Amygdala (tissue), 56 donors: ENCODE measurements at places on chromosomes 6 and 20.

DNA sequence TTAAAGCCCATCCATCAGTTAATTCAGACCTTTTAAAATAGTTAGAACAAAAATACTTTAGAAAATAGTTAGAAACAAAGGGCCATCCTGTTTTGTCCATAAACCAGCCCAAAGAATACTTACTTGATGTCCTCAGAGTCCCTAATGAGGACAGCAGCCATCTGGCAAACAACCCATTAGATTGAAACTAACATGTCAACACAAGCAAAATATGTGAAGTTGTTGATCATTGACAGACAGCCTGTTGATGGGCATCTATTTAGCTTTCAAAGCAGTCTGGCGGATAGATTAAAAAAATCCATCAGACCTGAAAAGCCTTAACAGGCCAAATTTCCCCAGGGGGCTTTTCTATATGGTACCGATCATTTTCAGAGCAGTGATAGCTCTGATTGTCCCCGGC lies 154.2 kb upstream of the TSHZ2 start:
- DNase-seq, result no peak

- DNase-seq, result no peak
These were observed 16.7 kb downstream of the HECA start for GRCh38 chr6:139151425-139152087.

GRCh38 chr6:108557494-108558371 lies 3.0 kb upstream of the FOXO3 start:
- peak; percentile 70 for DNase-seq

GRCh38 chr20:51309128-51309527 lies 233.4 kb downstream of the NFATC2 start:
- no peak for DNase-seq

GRCh38 chr6:9138936-9139335 lies 703.6 kb upstream of the SLC35B3 start:
- no peak for DNase-seq

GRCh38 chr20:43840382-43841070 lies 74.1 kb upstream of the TOX2 start:
- no peak for DNase-seq

DNA sequence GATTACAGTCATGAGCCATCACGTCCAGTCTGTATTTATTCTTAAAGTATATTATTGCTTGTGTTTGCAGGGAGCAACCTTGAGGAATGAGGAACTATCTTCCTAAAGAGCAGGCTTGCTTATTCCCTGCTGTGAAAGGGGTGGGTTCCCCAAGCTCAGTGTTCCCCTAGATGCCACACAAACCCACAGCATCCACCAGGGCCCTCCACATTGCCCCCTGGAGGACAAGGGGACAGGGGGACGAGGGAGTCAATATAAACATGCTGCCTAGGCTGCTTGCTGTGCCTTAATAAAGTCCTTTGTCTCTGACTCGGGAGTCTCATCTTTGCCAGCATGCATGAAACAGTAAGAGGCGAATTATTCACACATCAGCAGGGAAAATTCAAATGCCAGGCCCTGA lies 8.0 kb upstream of the IDH3B start:
- DNase-seq, result no peak

DNA sequence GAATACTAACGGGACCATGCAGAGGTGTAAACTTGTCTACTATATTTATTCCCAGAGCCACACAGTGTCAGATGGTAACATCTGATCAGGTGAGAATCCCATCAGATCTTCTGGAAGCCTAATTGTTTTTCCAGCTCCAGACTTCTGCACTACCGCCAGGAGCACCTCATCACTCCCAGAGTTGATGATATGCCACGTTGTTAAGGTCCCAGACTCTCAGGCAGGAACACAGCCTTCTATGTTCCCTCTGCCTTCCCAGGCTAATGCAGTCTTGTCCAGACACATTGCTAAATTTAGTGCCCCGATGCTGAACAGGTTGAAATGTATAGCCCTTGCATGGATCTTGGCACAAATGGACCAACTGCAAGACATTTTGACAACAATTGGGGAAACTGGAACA lies 86.2 kb downstream of the PROKR2 start:
- DNase-seq, result no peak

GRCh38 chr6:3841711-3842565 lies 7.2 kb upstream of the FAM50B start:
- DNase-seq, result no peak

GRCh38 chr6:2630359-2630758 lies 120.4 kb downstream of the MYLK4 start:
- no peak for DNase-seq

GRCh38 chr6:111854683-111855082 lies 18.6 kb downstream of the FYN start:
- DNase-seq, result no peak

DNA sequence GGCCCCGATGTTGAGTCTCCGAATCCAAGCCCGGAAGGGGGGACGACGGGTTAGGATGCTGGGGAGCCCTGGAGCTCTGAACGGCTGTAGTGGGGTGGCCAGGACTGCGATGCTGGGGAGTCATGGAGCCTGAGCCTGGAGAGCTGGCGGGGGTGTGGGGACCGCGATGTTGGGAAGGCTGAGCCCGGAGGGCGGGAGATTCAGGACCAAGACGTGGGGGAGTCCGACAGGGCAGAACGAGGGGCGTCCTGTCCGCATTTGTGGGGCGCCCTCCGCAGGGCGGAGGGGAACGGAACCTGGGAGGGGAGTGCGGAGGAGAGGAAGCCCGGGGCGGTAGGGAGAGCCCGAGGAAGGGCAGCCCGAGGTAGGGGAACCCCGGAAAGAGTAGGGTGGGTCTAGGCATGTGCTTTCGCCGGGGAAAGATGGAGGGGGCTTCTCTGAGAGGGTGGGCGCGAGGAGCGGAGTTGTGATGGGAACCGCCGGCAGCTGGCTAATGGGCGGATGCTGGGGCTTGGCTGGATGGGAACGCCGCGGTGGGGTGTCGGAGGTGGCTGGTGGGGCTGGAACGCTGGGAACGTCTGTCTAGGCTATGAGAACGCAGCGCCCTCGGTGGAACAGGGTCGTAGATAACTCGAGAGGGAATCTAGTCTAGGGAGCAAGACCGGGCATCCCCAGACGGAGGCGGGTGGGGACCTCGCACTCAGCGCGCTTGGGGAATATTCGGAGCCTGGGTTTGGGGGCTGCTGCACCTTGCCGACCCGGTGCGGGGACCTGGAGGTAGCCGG lies 684 bp downstream of the PAQR8 start:
- DNase-seq, result peak; percentile 53

DNA sequence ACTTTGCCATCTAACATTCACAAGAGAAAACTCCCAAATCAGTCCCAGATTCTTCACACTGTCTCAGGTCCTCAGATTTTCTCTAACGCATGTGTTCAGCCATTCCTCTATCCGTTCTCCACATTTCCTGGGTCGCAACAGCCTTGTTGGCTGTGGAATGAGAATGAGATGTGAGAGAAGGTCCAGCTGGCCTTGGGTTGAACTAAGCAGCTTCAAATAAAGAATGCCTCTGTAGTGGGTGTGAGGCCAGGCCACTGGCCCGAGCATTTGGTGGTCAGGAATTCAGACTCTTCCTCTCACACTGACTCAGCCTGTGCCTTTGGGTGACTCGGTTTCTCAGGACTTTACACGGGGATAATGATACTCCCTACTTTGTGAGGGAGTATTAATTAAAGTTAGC lies 73.8 kb upstream of the CCN6 start:
- no peak for DNase-seq

- DNase-seq, result no peak
These were observed 229.2 kb upstream of the ZFP64 start for GRCh38 chr20:52420805-52421204.

DNA sequence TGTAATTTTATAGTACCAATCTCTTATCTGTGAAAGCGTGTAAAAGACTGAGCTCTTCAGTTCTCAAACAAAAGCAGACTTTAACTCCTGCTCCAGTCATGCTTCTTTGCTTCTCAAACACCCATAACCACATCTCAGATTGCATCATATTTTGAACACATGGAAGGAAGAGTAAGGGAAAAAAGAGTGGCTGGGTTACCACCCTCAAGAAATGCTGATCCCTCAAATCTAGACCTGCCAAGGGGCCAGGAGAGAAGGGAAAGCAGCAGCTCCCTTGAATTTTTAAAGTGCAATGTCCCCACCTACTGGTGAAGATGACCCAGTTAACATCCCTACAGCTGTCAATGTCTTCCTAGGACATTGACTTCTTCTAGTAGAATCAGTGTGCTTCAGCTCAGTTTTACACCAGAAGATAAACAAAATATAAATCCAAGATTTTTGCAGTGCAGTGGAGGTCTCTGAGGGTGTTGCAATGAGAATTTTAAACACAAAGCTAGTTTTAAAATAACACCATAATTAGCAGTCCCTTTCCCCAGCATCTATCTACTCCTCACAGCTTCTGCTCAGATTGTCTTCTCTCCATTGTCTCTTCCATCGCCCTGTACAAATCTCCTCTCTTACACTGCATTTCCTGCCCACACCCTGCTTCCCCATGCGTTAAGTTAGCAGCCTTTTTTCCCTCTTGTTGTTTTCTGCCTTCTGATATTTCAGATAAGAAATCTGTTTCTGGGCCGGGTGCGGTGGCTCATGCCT lies 22.6 kb upstream of the HLA-DQB2 start:
- DNase-seq, result peak; percentile 16

GRCh38 chr20:49984426-49985153 lies 1.8 kb downstream of the SNAI1 start:
- DNase-seq, result no peak

DNA sequence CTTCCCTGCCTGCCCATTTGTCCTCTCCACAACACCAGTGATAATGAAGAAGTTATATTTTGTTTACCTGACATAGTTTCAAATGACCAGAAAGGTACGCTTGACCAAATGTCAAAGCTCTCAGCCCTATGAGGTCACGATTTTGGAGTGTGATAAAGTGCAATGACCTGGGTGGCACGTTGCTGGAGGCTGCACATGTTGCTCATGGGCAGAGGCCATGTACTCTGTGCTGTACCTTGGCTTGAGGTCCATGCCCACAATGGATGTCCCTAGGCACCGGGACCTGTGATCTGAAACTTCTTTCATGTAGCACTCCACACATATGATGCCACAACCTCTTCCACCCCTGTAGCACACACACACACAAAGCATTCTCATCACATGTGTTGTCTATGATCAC lies 164.0 kb upstream of the HEY2 start:
- no peak for DNase-seq

- DNase-seq, result no peak
These were observed 19.7 kb upstream of the SGK2 start for GRCh38 chr20:43538878-43539700.

DNA sequence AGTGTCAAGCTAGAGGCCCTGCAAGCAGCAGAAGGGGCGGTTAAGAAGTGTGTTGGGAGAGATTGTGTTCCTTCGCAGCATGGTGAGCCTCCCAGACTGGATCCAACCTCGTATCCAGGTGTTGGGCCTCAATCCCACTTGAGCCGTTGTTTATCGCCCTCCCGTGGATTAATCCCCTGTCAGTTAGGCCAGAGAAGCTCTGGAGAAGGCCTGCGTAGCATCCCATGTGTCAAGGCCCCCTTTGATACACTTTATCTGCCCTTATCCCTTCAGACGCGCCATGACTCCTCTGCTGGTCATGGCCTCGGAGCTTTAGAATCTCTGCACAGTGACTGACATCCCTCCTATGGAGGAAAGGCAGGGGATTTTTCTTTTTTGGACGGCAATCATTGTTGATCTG lies 181.0 kb downstream of the ZFP64 start:
- no peak for DNase-seq

GRCh38 chr20:24872291-24873024 lies 76.6 kb upstream of the CST7 start:
- no peak for DNase-seq

- no peak for DNase-seq
These were observed 10.9 kb upstream of the SLC22A3 start for GRCh38 chr6:160337301-160337700.

GRCh38 chr20:22686097-22686496 lies 101.7 kb upstream of the FOXA2 start:
- no peak for DNase-seq

DNA sequence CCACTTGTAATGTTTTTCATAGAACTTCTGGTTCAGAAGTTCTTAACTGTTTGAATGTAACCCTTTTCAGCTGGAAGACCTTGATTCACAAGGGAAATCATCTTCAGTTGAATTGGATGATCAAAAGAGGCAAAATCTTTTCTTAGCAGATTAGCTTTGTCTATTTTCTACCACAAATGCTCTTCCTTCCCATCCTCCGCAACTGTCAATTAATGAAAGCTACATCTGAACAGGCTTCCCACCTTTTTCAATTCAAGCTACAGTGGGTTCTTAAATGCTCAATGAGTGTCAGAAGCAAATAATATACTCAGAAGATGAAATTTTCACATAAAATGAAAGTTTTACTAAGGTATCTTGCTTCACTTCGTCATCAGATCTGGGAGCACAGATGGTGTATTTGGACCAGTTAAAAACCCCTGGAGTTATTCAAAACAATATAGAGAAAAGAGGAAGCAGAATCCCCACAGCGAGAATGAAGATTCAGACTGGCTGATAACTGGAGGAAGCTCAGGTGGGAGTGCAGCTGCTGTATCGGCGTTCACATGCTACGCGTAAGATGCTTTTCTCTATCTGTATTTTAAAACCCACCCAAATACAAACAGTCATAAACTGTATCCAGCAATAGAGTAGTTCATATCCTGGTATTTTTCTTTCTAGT lies 19.4 kb downstream of the QRSL1 start:
- DNase-seq, result no peak

GRCh38 chr6:83215131-83216047 lies 22.2 kb downstream of the RWDD2A start:
- DNase-seq, result peak; percentile 47

DNA sequence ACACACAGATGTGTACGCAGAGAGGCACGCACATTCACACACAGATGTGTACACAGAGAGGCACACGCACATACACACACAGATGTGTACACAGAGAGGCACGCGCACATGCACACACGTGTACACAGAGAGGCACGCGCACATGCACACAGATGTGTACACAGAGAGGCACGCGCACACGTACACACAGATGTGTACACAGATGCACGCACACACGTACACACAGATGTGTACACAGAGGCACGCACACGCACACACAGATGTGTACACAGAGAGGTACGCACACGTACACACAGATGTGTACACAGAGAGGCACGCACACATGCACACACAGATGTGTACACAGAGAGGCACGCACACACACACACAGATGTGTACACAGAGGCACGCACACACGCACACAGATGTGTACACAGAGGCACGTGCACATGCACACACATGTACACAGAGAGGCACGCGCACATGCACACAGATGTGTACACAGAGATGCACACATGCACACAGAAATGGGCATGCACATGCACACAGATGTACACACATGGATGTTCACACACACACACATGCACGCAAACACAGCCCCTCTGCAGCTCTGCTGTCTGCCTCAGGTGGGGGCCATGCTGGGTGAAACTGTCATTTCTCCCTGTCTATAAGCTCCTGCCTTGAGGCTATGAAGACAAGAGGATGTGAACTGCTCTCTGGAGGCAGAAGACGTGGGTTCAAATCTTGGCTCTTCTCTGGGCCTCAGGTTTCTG lies 14.3 kb upstream of the MYT1 start:
- no peak for DNase-seq

DNA sequence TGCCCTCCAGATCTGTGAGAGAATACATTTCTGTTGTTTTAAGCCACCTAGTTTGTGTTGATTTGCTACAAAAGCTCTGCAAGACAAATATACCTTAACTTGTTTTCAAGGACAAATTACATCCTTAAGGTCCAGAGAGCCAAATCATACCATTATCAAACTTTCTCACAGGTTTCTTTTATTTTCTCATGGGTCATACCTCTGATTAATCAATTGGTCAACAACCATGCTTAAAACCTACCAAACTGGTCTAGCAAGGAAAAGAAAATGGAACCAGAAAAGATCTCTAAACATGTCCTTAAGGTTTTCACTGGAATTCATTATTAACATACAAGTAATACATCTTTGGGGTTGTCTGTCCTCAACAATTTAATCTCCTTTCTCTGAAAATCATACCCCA lies 535.0 kb downstream of the CD83 start:
- DNase-seq, result no peak
